Left renal pelvis (tissue), 4 donors: ENCODE measurements at places on chromosomes 11 and 22. TPM values are rescaled to one million over a fixed set of nuclear protein-coding genes. Genes with fewer than 3 reads are reported as not detected.

DNA sequence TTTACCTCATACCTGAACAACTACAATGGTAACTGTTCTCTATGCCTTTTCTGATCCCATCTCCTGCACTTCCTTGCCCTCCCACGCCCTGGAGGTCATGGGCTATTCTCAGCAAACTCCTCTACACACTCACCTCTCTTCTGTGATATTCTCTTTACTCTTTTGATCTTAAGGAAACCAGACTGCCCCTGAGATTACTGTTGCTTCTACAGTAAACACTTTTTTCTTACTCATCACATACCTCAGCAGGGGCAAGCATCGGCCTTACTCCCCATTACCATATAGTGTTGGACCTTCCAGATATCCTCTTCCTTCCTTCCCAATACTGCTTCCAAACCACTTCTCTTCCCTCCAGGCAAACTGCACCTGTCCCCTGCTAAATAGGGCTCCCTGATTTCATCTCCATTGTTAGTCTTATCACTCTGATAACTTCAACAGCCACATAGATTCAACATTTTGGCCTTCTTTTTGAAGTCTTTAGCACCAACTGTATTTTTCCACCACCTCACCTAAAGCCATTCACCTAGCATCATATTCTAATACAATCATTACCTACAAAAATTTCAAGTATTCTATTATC is 141.2 kb downstream of the RBFOX2 start:
- no peak for DNase-seq

DNA sequence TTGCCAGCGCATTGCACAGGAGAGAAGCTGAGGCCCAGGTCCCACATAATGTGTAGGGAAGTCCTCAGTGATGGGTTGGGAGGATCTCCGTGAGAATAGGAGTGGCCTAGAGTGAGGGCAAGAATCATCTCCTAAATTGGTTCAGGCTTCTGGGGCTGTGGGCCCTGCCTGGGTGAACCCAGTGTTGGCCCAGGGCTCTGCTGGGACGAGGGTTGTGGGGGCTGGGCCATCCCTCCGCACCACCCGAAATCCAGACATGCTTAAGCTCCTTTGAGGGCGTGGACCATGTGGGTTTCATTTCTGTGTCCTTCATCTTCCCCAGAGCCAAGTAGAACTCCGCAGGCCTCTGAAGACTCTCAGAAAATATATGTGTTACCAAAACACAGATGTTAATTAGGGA is 3.7 kb downstream of the MICALL1 start:
- DNase-seq: no peak

GRCh38 chr22:35230839-35231584 is 26.3 kb upstream of the HMGXB4 start:
- no peak for DNase-seq

DTX4 gene
- polyA plus RNA-seq: 43.0 TPM

DNA sequence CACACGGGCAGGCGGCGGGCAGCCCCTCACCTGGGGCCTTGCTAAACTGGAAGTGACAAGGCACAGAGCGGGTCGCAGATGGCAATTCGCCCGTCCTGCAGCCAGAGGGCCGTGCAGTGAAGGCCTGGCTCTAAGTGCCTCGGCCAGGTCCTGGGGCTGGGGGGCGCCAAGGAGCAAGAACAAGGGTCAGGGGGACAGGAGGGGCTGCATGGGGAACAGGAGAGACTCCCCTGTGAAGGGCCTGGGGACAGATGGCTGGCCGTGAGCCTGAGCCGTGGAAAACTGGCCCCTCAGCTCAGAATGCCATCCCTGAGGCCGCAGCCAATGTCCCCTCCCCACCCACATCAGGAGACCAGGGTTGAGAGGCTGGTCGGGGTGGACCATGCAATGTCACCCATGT is 60.0 kb downstream of the RTL6 start:
- no peak for DNase-seq

MRGPRX4 gene
- not detected for polyA plus RNA-seq

OR8A1 gene
- polyA plus RNA-seq: not detected

APOBEC3C gene
- 23.4 TPM for polyA plus RNA-seq

- DNase-seq: no peak
These were observed at the start of gene KCNJ4 for GRCh38 chr22:38455076-38455529. KCNJ4 (minus strand) TSS chr22:38455199; CDS start chr22:38428132, 27,067 bp downstream.

PTPN5 gene
- polyA plus RNA-seq: 0.70 TPM

GPHA2 gene
- polyA plus RNA-seq: 3.5 TPM

DNA sequence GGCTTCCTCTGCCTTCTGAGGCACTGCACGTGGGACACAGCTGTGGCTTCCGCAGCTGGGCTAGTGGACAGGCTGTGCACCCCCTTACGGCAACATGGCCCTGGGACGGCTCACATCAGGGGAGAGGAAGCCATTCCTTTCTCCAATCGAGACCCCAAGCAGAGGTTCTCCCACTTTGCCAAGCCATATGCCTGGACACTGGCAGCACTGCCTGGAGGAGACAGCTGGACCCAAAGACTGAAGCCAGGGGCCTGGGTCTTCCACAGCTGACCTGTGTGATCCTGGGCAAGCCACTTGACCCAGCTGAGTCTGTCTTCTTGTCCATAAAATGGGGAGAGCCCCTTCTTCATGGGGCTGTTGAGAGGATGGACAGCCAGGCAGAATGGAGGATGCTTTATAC is 65.4 kb downstream of the SHISAL1 start:
- no peak for DNase-seq

- peak; percentile 31 for DNase-seq
These were observed 7.8 kb downstream of the EMID1 start for GRCh38 chr22:29213493-29213892.

CADM1 gene
- polyA plus RNA-seq: 282 TPM

TBX10 gene
- polyA plus RNA-seq: not detected

GRCh38 chr11:30436801-30437200 is 113.9 kb downstream of the ARL14EP start:
- DNase-seq: no peak

DNA sequence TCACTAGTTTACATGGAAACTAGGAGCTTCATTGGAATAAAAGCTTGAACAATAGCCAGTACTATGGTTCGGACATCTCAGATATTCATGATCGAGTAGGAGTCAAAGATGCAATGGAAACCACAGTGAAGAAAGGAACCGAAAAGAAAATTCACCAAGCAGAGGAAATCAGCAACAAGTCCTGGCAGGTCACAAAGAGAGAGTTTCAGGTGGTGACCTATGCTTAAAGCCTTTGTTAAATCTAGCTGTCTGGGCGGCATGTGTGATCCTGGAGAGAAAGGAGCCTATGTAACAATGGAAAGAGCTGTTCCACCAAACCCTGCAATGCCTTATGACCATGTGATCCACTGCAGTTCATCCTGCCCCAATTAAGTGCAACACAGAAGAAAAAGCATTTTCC is 68.9 kb upstream of the POU2AF2 start:
- no peak for DNase-seq

- DNase-seq: no peak
These were observed 2.0 kb upstream of the AP5B1 start for GRCh38 chr11:65782816-65783228.

GRCh38 chr11:337711-338110 is 17.1 kb upstream of the IFITM3 start:
- no peak for DNase-seq
